ENCODE measurements at places on chromosomes 7 and 10.

- no peak for DNase-seq
Observed at GRCh38 chr10:92418891-92419290, 127.9 kb downstream of the MARCHF5 start.

- peak; percentile 48 for DNase-seq
Observed at GRCh38 chr10:16893664-16894063, 76.4 kb upstream of the RSU1 start.

DNA sequence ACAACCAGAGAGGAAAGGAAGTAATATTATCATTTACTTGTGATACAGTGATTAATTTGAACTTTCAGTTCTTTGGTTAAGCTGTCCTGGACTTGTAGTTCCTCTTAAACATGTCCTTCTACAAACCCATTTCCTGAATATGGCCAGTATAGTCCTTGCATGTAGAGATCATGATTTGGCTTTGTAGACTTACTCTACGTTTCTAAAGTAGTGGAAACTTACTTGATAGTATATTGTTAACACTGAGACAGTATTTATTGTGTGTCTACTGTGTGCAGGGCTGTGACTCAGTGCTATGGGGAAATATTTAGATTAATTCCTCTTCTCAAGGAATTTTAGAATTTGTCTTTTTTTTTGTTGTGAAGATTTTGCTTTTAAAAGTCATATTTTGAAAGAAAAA, 109.5 kb downstream of the NRF1 start:
- no peak for DNase-seq

DNA sequence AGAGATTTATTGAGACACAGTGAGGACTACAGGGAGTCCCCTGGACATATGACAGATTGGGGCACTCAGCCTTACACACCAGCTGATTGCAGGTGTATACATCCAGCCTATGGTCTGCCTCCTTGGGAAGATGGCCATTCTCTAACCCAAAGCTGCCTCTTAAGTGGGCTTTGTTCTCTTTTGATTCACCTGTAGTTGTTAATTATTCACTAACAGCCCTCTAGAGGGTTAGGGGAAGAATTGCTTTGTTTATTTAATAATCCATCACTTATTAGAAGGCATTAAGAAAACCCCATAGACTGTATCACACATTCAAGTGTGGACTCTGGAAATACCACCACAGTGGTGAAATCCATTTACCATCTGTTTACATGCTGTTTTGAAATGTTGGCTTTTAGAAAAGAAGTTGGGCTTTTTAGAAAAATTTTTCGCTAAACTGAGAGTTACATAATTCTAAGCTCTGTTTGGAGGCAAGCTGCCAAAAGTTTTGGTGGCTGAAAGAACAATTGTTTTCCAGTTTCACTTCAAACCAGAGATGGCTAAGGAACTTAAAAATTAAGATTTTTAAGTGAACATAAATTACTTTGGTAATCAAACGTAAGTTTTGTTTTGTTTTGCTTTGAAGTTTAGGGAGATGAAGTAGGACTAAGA, 379.1 kb downstream of the ADRA2A start:
- no peak for DNase-seq

DNA sequence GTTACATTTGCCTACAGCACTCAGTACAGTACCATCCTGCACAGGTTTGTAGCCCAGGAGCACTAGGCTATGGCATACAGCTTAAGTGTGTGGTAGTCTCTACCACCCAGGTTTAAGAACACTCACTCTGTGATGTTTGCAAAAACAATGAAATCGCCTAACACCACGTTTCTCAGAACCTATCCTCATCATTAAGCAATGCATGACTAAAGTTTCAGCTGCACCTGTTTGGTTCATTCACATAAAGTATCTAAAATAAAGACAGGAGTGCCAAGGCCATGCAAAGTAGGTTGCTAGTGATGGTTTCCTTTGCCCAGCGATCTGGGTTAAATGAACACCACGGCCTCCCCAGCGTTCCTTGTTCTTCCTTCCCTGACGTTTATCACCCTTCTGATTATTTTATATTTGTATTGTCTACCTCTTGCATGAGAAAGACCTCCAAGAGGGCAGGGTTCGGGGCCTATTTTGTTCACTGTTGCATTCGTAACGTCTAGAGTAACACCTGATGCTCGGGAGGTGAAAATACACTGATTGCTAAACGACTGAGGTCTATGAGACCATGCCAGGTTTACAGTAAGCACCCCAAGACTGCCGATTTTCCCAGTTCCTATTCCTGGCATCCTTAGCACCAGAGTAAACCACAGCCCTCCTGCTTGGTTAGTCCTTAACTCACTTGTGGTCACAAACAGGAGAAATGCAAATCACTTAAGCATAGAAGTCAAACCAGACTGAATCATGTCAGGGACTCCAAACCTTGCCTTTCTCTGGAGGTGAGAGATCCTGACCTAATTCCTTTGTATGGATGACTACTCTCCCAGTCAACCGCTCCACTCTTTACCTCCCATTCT, 204.1 kb upstream of the NFE2L3 start:
- no peak for DNase-seq

GRCh38 chr10:122486406-122487080, 25.2 kb downstream of the HTRA1 start:
- no peak for DNase-seq

GRCh38 chr7:150934045-150934766, 43.9 kb downstream of the KCNH2 start:
- DNase-seq = no peak

GRCh38 chr10:63798599-63799498, 277.6 kb downstream of the REEP3 start:
- DNase-seq = no peak

DNA sequence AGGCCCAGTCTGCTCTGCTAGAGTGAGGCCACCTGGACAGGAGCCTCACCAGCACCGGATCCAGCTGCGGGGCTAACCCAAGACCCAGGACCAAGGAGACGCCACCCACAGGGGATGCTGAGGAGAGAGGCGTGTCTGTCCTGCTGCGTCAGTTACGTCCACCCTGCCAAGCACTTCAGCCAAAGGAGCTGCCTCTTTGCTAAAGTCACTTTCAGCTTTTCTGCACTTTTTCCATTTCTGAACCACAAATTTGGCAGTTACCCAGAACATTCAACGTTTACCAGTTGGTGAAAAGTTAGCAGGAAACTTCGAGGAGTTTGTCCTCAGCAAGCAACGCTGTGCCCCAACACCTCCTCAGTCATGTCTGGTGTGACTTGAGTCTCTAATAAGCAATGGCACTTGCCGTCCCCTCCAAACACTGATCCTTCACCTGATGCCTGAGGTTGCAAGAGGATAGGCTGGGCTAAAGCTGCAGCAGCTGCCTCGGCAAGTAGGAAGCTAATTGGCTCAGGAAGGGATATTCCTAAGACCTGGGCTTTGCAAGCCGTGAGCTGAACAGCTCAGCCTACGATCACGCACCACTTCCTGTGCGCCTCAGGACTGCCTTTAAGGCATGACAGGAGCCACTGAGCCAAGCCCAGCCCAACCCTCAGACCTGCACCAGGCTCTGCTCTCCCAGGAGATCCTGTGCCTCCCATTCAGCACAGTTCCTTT, 40.1 kb downstream of the KCNH2 start:
- peak; percentile 50 for DNase-seq

DNA sequence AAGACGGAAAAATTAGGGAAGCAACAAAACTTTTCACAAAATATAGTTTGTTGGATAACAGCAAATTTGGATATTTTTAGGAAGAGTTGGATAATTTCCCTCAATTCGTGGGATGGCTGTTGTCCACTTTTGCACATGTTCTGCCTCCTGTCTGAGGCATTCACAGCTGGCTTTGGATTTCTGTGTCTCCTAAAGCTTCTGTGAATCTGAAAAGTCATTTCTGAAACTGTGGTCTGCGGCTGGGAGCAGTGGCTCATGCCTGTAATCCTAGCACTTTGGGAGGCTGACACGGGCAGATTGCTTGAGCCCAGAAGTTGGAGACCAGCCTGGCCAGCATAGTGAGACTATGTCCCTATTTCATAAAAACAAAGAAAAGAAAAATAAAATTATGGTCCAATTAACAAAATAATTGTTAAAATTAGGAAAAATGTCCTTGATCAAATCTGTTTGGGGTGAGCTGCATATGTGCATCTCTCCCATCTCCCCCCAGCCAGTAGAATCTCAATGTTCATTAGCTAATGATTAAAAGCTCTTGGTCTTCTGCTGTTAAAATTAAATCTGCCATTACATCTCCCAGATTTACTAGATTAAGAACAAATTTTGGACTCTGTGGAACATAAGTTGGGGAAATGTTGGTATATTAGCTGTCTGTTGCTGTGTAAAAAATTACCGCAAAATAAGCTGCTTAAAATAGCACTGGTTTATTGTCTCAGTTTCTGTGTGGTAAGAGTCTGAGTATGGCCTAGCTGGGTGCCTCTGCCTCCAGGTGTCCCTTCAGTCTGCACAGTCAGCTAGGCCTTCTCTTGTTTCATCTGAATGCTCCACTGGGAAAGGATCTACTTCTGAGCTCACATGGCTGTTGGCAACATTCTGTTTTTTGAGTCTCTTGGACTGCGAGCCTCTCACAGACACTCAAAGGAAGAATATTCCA, 332.0 kb upstream of the FZD1 start:
- peak; percentile 50 for DNase-seq

DNA sequence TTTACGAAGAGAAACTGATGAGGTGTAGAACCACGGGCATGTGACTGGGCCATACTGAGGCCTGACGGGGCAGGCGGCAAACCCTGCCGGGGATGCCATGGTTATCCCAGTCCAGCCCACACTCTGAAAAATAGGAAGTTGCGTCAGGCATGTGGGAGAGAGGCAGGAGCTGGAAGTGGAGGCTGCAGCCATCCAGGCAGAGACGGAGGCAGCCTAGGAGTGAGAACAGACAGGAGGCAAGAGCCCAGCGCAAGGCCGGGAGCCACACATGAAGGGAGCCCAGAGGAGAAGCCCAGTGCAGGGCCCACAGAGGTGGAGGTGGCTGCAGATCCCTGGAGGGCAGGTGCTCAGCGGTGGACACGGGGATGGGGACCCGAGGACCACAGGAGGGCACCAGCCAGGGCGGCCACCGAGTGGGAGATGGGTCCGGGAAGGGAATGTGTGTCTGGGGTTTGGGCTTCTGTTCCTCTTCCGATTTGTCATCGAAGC, 175.2 kb upstream of the PPP2R2D start:
- DNase-seq = no peak

DNA sequence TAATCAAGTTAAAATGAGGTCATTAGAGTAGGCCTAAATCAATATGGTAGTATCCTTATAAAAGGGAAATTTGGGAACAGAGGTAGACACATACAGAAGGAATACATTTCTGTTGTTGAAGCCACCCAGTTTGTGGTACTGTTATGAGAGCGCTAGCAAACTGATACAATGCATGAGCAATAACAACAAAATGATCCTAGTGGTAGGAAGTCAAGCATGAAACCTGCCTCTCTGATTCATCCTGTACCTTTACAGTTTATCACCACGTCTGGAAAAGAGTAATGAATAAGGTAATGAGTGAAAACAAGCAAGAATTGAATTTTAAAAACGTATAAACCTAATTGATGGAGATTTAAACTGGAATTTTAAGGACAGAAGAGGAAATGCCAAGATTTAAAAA, 217.2 kb downstream of the PCLO start:
- no peak for DNase-seq

GRCh38 chr10:77643795-77644468, 6.3 kb upstream of the KCNMA1 start:
- peak; percentile 42 for DNase-seq

GRCh38 chr10:98463016-98463415, 16.3 kb upstream of the HPS1 start:
- no peak for DNase-seq

GRCh38 chr10:69087590-69088470, at the start of gene SRGN:
TSS of gene SRGN (plus strand) at chr10:69088103. CDS start at chr10:69088158, 55 bp downstream.
- no peak for DNase-seq

DNA sequence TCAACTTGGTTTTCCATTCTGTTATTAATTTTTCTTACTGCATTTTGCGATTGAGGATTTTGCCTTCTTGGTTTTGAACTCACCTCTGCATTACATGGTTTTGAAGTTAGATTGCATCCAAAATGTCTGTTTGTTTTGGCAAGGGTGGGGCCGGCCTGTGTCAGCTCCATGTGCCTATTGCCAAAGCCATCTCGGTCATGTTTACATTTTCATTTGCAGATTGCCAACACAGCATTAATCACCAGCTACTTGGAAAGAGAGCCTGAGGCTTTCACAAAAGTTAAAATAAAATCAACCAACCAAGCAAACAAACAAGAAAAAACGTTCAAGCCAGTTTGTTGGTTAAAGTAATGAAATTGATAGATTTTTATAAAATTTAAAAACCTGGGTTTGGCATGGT, 695.8 kb downstream of the TYW1 start:
- DNase-seq = no peak

DNA sequence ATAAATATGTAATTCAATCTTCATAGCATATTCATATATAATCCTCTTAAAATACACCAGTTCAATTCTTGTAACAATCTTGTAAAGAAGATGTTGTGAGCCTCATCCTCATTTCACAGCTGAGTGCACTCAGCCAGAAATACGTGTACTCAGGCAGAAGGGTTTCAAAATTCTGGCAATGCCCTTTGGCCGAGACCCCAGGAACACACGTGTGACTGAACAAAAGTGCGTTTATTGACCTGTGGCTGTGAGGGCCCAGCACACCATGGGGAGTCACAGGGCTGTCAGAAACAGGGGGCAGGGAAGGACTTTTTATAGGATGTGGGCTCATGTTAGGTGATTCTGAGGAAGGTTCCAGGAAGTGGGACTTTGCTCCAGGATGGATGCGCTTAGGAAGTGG, 21.5 kb downstream of the GIMAP8 start:
- no peak for DNase-seq

- DNase-seq = no peak
Observed at GRCh38 chr7:113809581-113809980, 109.2 kb downstream of the PPP1R3A start.

- no peak for DNase-seq
Observed at GRCh38 chr10:77301305-77301730, 336.3 kb downstream of the KCNMA1 start.

DNA sequence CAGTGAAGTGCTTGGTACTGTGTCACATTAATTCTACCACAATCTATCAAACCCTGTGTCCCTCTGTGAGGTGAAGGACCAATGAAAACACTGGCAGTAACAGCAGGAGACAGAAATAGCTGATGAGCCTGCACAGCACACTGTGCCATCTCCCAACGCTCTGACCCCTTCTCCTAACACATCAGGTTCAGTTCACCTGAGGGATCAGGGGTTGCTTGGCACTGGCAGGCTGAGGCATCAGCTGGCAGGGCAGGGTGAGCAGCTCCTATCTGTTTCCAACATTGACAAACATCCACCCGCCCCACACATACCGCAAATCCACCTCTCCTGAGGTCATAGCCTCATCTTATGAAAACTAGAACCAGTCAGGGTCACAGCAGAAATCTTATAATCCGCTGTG, 120.9 kb downstream of the ICA1 start:
- no peak for DNase-seq
